NCI-H2227 treated with DMSO at 0.1 percent for 48 hours (cell line): ENCODE measurements at places on chromosomes 4 and X.

GRCh38 chr4:10203851-10204250 lies 87.3 kb upstream of the WDR1 start:
- no peak for DNase-seq

- no peak for DNase-seq
Measured at GRCh38 chr4:153045111-153045982, 109.2 kb downstream of the FHDC1 start.

DNA sequence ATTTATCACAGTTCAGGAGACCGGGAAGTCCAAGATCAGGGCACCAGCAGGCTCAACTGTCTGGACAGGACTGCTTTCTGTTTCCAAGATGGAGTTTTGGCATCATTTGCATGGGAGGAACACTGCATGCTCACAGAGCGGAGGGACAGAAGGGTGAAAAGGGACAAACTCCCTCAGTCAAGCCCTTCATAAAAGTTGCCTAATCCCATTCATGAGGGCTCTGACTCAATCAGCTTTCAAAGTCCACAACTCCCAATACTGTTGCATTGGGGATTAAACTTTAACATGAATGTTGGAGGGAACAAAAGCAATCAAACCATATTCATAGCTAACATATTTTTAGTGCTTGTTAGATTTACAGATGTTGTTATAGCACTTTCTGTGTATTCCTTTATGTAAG lies 158.9 kb upstream of the MAD2L1 start:
- DNase-seq = no peak

GRCh38 chr4:61277785-61278760 lies 77.9 kb downstream of the ADGRL3 start:
- no peak for DNase-seq

GRCh38 chrX:10399043-10399741 lies 221.2 kb downstream of the MID1 start:
- DNase-seq = no peak

- no peak for DNase-seq
Measured at GRCh38 chr4:123412700-123413512, 16.3 kb downstream of the SPRY1 start.

DNA sequence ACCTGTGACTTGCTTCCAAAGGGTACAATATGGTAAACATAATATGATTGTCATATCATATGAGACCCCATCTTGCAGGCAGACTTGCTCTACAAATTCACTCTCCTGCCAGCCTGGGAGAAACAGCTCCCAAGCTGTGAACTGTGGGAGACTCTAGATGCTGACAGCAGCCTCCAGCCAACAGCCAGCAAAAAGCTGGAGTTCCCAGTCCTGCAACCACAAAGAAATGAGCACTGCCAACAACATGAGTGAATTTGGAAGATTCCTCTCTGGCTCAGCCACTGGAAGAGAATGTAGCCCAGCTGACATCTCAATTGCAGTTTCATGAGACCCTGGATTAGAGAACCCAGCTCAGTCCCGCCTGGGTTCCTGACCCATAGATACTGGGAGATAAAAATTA lies 145.4 kb downstream of the QDPR start:
- no peak for DNase-seq

- DNase-seq = no peak
Measured at GRCh38 chr4:86011117-86011516, 348.7 kb downstream of the MAPK10 start.

GRCh38 chr4:109947457-109947856 lies 34.8 kb downstream of the EGF start:
- DNase-seq = no peak
